IMR-90 (cell line): ENCODE measurements at places on chromosomes 2 and 18. TPM values are rescaled to one million over a fixed set of nuclear protein-coding genes. Genes with fewer than 3 reads are reported as not detected.

- DNase-seq: peak; percentile 20
Measured at GRCh38 chr18:24368749-24369148, 28.9 kb downstream of the OSBPL1A start.

GRCh38 chr2:9895669-9896590, 52.7 kb downstream of the TAF1B start:
- no peak for DNase-seq

GRCh38 chr2:238684362-238685326, 163.2 kb upstream of the TWIST2 start:
- DNase-seq: peak; percentile 99

MALL gene
- total RNA-seq: 1.6 and 2.2 TPM in 2 replicates

GRCh38 chr2:164205347-164205746, 415.9 kb downstream of the GRB14 start:
- DNase-seq: peak; percentile 80

MAP2 gene
- 0.28 and 0.36 TPM in 2 replicates for total RNA-seq
